ENCODE measurements at places on chromosomes 2 and 18.

- DNase-seq, result peak; percentile 10
These were observed 995 bp downstream of the TMEM127 start for GRCh38 chr2:96264656-96265348.

- peak; percentile 17 for DNase-seq
These were observed 194.8 kb downstream of the ZEB2 start for GRCh38 chr2:144325086-144325485.

GRCh38 chr2:226796012-226796839 is 3.4 kb downstream of the IRS1 start:
- DNase-seq, result no peak

- no peak for DNase-seq
These were observed 193.3 kb upstream of the SPHKAP start for GRCh38 chr2:228374741-228375140.

GRCh38 chr2:135893374-135893794 is 17.1 kb upstream of the MCM6 start:
- no peak for DNase-seq

- DNase-seq, result no peak
These were observed 56.3 kb downstream of the SH3RF3 start for GRCh38 chr2:109185338-109185737.

GRCh38 chr2:31219131-31219969 is 2.0 kb upstream of the CAPN14 start:
- no peak for DNase-seq

DNA sequence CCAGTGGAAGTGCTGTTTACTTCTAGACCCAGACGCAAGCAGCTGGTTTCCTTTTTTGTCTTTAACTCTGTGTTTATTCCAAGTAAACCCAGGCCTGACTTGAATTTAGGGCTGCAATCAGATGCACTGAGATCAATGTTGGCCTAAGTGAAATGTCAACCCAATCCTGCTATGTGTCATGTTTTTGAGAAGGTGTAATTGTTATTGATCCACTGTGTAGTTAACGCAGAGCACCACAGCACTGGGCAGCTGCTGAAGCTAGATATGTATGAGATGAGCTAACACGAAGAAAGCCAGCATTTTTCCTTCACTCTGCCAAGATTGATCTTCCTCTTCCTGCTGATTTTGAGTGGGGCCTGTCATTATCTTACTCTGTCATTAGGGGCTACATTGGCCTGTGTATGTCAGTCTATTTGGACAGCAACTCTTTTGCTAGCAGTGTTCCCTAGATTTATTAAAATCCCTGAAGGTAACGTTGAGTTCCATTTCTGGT is 18.9 kb upstream of the DLX1 start:
- no peak for DNase-seq

DNA sequence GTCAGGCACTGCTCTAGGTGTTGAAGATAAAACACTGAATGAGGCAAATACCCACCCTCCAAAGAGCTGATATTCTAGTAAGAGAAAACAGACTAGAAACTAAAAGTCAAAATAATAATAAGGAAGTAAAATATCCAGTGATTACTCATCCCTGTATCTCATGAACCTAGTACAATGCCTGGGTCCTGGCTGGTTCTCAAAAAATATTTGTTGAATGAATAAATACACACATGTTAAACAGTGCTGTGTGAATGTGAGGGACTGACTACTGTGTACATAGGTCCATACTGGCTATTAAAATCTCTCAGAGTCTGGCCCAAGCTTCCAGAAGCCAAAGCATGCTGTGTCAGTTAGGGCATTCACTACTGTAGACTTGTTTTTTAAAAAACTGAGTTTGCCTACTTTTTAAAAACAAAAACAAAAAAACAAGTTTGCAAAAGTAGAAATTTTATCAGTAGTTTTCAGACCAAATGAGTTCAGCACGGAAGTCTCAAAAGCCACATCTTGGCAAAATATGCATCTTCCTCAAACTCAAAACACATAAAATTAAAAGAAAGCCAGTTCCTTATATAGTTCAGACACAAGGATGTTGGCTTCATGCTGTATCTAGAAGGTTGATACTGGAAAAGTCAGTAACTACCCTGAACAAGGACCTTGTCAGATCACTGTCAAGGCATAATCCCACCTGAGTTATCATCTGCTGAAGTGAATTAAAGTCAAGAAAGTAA is 136.2 kb downstream of the THADA start:
- no peak for DNase-seq

DNA sequence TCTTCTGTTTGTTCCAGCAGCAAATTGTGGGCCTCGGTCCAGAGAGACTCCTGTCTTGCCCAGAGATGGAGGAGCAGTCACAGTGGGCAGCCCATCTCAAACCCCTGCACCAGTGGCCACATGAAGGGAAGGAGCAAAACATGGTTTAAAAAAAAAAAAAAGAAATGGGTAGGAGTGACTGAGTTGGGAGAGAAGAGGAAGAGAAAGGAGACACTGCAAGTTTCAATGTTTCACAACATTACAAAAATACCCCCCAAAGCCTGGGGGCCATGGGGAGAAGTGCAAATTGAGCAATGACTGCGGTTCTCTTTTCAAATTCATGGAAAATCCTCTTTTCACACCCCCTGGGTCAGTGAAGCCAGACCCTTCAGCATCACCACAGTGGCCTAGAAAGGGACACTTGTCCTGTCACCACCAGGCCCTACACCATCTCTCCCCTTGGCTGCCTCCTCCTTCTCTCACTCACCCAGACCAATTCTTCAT is 117.1 kb downstream of the ZFP36L2 start:
- DNase-seq, result no peak

DNA sequence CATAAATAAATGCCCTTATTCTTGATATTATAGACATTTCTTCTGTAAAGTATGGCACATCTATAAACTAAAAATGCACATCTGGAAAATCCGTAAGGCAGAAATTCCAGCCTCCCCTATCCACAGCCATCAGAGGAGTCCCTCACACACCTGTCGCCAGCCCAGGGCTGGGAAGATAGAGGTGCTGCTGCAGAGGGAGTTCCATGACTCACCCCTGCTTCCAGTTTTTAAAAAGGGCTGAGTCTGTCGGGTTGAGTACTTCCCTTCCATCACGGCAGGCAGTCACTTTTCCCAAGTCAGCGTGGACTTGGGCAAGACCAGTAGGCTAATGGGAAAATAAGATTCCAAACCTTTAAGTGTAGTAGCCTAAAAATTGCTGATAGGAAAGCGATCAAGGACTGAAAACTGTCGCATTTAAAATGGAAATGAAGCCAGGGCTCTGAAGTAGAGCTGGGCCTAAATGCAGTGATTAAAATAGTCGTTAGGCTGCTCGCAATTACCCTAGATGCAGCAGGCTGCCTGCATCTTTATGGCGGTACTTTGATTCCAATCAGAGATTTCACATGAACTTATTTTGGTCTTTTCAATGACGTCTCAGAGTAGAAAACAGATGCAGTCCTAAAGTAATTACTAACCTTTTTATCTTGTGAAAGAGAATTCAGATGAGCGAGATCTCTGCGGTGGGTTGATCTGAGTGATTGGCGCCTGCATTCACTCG is 280.5 kb downstream of the AGAP1 start:
- DNase-seq, result no peak

DNA sequence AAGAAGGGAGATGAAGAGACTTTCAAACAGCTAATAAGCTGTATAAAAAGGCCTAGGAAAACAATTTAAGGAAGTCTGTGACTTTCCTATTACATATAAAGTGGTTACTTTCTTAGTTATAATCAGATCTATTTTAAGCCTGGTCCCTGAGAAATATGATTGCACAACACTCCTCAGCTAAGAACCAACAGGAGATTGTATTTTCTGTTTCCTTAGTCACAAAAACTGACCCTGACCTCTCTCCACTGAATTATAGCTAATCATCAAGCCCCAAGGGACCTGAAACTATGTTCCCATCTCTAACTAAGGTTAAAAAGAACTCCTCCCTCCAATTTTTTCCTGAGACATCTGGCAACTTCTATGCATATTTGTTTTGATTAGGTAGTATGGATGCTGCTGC is 106.9 kb downstream of the ROCK1 start:
- DNase-seq, result no peak

GRCh38 chr18:43919551-43919950 is 642.3 kb upstream of the SYT4 start:
- no peak for DNase-seq

DNA sequence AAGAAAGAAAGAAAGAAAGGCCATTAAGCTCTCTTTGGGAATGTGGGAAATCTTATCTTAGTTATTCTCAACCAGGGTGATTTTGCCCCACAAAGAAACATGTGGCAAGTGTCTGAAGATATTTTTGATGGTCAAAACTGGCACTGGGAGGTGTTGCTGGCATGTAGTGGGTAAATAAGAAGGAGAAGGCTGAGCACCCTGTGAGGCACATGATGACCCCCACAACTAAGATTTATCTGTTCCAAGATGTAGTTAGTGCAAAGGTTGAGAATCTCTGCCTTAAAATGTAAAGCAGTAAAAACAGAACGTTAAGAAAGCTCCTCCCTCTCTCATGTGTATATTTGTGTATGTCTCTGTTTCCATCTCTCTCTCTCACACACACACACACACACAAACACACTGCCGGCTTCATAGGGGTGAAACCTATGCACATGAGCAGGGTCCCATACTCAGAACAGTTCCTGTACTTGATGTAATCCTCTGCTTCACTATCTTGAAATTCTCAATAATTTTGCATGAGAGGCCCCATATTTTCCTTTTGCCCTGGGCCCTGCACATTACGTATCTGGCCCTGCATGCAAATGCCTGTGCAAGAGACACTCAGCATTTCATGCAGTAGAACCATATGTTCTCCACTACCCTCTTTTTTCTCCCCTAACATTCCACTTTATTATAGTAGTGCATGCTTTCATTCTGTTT is 94.3 kb downstream of the MREG start:
- no peak for DNase-seq

DNA sequence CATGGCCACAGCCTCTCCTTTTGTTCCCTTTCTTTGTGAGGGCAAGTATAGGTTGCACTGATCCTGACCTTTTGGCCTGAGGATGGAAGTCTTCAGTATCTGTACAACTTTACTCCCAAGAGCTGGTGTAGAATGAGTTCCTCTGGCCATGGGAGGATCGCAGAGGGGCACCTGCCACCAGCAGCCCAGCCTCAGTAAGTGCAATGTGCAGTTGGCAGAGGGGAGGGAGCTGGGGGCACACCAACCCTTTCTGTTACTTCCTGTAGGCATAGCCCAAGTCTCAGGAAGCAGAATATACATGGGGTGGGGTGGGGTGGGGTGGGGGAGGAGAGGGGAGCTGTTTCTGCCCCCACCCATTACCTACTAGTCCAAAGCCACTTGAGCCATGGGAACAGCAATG is 65.1 kb upstream of the AQP4 start:
- no peak for DNase-seq

GRCh38 chr18:75277610-75277928 is 67.0 kb downstream of the TSHZ1 start:
- DNase-seq, result no peak

DNA sequence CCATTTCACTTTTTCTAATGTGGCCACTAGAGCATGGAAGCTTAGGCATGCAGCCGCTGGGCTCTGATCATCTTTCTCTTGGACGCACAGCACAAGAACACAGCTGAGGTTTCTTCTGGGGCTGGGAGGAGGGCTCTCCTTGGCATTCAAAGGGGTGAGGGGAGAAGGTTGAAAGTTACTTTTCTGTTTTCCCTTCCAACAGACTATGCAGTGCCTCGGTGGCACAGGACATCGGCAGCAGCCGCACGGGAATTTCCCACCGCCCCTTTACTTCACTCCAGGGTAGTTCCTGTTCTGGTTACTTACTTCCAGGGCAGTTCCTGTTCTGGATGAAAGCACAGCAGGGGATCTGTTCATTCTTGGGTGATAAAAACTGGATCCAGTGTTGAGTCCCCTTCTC is 18.9 kb upstream of the MAL start:
- DNase-seq, result no peak

DNA sequence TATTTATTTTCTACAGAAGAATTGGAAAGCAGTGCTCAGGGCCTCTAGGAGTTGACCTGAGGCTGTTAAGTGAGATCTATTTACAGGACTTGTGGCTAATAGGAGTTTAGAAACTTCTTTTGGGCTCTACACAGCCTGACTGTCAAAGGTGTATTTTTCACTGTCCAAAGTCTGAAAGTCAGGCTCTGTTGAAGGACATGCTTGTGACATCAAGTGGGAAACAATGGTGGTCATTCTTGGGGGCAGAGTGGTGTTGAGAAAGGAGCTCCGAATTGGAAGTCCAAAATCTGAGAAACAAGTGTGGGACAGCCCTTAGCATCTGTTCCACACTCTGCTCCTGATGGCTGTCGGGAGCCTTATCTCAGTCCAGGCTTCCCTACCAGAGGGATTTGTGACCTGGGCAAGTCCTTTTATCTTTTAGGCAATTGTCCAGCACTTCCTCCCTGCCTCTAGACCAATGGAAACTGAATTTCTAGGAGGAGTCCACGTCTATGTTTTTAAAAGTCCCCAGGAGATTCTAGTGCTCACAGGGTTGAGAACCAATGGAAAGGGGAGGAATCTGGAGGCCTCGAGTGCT is 76.4 kb downstream of the LIPG start:
- DNase-seq, result no peak

DNA sequence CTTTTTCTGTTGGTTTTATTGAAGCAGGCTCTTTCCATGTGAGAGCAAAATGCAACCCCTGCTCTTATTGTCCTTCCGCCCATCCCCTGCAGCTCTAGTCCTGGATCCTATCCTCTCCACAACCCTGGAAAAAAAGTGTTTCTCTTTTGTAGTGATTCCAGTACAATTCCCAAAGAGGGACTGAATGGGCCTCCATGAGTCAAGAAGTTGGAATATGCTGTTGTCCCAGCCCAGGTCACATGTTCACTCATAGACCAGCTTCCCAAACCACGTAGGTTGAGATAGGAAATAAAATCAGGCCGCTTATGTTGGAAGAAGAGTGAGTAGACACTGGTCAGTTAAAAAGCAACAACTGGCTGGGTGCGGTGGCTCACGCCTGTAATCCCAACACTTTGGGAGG is 39.4 kb downstream of the CPO start:
- DNase-seq, result no peak

DNA sequence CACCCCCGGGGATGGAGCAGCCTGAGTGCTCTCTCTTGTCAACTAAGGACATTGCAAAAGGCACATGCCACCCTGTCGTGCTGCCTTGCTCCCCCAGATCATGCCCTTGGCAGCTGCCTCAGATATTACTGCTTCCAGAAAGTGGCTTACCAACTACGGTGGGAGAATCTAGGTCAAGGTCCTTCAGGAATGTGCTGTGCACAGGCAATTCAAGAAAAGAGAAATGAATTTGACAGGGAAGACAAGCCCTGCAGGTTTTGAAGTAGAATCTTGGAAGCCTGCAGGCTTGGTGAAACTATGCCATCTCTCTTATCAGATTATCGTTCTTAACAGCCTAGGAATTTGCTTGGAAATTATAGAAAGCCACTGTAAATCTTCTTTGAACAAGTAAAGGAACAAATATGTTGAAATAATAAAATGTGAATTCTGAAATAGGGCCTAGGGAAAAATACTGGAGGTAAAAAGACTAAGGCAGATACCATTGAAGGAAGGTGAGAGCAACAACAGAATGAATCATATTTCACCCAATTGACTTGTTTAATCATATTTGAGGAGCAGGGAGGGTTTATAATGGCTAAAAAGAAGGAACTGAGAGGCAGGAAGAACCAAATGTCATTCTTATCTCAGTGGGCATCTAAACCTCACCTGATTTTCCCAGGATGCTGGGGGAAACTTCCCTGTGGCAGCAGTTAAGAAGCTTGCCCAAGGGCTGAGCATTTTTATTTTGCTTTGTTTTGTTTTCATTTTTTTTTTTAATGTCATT is 94.0 kb upstream of the GLS start:
- DNase-seq, result no peak

GRCh38 chr2:151401149-151401548 is 8.6 kb upstream of the RIF1 start:
- DNase-seq, result no peak

GRCh38 chr2:200077210-200077650 is 121.8 kb downstream of the MAIP1 start:
- no peak for DNase-seq
